ENCODE measurements at places on chromosomes 5 and 9. TPM values are rescaled to one million over a fixed set of nuclear protein-coding genes. Genes with fewer than 3 reads are reported as not detected.
A peak's percentile ranks its signal among the peaks of the same experiment; 100 is the strongest.

Gene EIF4EBP3
- not detected for total RNA-seq

Gene CDH6
- 0.23 TPM for total RNA-seq

Gene TXNDC8
- not detected for total RNA-seq

Gene LIFR
- total RNA-seq, result 25.2 TPM

Gene WDR38
- not detected for total RNA-seq

DNA sequence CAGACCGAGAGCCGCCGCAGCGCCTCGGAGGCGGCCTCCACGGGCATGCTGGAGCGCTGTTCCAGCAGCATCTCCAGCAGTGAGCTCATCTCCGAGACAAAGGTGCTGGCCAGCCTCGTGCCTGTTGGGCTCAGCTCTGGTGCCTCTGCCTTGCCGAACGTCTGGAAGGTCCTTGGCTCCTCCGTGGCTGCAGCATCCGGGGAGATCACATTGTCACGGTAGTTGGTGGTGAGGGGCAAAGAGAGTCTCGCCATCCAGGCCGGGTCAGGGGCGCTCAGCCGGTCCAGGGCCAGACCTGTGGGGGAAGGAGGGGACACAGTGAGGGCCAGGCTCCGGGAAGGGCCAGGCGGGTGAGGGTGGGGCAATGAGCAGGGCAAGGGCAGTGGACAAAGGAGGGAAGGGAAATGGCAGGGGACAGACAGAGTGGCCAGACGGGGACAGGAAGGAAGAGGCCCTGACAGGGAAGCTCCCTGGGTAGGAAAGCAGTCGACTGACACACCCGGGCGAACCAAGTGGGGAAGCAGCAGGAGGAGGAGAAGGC, 12.4 kb downstream of the PCDH12 start:
- peak; percentile 54 for DNase-seq

DNA sequence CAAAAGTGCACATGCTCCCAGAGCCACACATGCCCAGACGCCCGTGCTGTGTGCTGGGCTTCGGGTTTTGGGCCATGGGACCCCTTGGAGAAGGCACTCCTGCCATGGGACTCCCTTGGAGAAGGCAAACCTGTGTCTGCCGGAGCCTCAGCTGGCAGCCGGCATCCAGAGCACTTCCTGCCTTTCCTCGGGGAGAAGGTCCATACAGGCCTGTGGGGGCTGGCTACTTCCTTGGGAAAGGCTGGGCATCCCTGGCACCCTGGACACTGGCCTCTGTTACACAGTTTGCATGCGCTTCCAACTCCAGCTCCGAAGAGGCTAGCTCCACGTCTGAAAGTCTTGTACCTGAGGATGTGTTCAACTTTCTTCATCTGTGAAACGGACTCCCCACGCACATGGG, 14.7 kb upstream of the IRX4 start:
- no peak for DNase-seq

Data from GM23338 (cell line).